Activated CD8-positive, alpha-beta memory T cell treated with anti-CD3 and anti-CD28 coated beads for 4 hours (primary cell): ENCODE measurements at places on chromosomes 1 and 21.

- DNase-seq = no peak
Observed at GRCh38 chr1:8002921-8003320, 23.2 kb downstream of the ERRFI1 start.

GRCh38 chr1:166432655-166433054, 265.9 kb upstream of the FAM78B start:
- no peak for DNase-seq

DNA sequence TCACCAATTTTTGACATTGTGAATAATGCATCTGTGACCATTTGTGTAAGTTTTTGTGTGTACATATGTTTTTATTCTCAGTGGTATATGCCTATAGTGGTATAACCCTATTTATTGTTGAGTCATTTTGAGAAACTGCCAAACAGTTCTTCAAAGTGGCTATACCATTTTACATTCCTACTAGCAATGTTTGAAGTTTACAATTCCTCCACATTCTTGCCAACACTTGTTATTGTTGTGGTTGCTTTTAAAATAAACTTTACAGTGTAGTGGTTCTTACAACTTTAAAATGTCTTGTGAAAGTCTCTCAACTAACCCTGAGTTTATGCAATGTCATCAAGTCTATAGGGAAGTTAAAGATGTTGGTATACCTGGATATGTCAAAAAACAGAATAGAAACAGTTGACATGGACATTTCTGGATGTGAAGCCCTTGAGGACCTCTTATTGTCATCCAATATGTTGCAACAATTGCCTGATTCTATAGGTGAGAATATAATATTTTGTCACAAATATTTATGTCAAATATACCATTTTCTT, 219.4 kb downstream of the LRRC40 start:
- no peak for DNase-seq

GRCh38 chr1:115144176-115144575, 54.9 kb upstream of the TSPAN2 start:
- no peak for DNase-seq

DNA sequence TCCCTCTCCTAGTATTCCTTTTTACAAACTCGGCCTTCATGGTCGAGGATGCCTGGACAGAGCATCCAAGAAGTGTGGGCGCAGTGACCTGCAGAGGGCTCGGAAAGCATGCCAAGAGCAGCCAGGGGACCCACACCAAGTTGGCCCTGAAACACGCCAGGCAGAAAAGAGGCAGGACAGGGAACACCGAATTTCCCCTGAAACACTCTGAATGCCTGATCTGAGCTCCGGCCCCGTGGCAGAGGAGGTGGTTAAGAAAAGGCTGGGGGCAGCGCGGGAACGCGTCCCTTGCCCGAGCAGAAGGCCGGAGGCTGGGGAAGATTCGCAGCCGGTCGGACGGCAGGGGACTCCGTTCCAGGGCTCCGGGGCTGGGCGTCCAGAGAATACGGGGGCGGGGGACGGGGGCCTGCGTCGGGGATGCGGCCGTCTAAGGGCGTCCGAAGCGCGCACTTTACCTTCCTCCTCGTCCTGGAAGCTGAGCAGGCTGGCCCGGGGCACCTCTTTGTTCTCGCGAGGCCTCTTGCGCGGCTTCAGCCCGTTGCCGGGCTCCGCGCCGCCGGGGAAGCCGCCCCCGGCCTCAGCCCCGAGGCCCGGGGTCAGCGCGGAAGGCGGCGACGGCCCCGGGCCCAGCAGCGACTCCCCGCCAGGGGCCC, 558 bp downstream of the PAXBP1 start:
- DNase-seq = peak; percentile 2

GRCh38 chr21:31829736-31830472, 42.9 kb upstream of the HUNK start:
- no peak for DNase-seq

DNA sequence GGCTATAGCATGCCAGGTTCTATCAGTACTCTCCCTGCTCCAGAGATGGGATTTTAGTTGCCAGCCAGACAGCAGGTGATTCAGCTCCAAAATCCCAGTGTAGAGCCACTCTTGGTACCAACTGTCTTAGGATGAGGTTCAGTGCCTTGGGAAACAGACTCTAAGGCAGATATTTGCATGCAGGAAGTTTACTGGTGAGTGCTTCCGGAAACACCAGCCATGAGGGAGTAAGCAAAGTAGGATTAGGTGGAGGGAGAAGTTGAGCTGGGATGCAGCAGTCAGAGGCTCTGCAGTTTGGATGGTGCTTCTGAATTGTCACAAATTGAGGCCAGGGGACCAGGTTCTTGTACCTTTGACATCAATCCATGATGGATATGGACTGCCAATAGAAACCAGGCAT, 207.5 kb upstream of the JUN start:
- no peak for DNase-seq
